ENCODE measurements at places on chromosomes 7 and 10.

GRCh38 chr7:2523461-2523936, 3.9 kb downstream of the LFNG start:
- DNase-seq = peak; percentile 79

GRCh38 chr7:106520962-106521514, 139.9 kb downstream of the CCDC71L start:
- peak; percentile 32 for DNase-seq

GRCh38 chr10:114173603-114173920, 441 bp downstream of the CCDC186 start:
- DNase-seq = no peak

GRCh38 chr10:3538291-3538655, 246.7 kb downstream of the KLF6 start:
- DNase-seq = no peak

GRCh38 chr7:45700556-45700955, 126.4 kb downstream of the ADCY1 start:
- no peak for DNase-seq

- DNase-seq = no peak
Observed at GRCh38 chr7:66504131-66504530, 124.5 kb upstream of the KCTD7 start.

DNA sequence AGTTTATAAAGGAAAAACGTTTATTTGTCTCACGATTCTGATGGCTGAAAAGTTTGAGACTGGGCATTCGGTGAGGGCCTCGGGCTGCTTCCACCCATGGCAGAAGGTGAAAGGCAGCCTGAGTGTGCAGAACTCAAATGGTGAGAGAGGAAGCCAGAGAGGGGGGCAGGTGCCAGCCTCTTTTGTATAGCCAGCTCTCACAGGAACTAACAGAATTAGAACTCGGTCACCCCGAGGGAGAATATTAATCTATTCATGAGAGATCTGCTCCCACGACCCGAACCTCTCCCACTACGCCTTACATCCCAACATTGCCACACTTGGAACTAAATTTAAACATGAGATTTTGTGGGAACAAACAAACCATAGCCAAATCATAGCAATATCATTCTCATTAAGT, 112.6 kb downstream of the ZPBP start:
- no peak for DNase-seq

- DNase-seq = no peak
Observed at GRCh38 chr7:282621-283020, 7.3 kb upstream of the FOXL3 start.

DNA sequence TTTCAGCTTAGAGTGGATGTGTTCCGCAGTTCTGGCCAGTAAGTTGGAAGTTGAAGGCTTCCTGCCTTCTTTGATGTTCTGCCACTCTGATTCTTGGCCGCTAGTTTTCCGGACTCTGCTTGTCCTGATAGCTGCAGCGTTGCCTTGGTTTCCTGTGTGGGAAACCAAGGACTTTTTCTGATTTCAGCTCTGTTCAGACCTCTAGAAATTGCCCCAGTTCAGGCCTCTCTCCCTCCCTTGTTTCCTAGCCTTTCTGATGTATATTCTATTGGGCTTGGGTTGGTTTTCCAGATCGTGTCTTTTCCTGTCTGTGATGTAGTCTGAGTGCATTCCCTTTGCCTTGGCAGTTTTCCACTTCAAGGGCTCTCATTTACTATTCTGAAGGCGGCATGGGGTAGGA, 318.7 kb downstream of the BBS9 start:
- no peak for DNase-seq

GRCh38 chr10:62063795-62064472, 162.4 kb downstream of the ARID5B start:
- DNase-seq = no peak

- no peak for DNase-seq
Observed at GRCh38 chr10:59891349-59891748, 15.0 kb downstream of the CCDC6 start.

DNA sequence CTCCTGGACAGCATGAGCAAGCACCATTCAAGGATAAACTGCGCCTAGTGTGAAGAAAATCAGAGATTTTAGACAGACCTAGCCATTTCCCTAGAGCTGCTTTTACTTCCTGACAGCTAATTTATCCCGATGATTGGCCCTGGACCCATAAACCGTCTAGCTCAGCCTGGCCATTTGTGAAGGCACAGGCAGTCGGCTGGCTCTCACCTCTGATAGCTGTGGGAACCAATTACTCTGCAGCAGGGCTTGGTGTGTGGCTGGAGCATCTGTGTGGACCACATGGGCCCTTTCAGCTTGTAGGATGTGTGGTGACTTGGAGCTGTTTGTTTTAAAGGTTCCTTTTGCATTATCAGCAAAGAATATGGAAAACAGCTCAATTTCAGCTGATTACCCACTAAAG, 111.1 kb upstream of the NPY start:
- DNase-seq = no peak

- peak; percentile 37 for DNase-seq
Observed at GRCh38 chr10:17910125-17910789, 41.5 kb upstream of the SLC39A12 start.

DNA sequence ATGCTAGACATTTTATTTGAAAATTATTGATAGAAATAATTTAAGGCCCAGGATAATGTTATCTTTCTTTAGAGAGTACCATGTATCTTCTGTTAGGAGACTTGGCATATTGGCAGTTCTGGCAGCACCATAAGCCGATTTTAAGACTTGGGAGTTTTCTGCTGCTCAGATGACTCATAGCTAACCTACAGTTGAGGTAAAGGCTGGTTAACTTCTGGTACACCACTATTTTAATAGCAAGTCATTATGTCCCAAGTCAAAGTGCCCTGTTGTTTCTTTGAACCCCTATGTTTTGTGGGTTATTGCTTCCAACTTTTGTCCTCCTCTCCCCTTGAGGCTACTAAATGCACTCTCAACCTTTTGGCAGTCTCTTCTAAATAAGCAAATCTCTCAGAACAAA, 25.2 kb downstream of the ATRNL1 start:
- no peak for DNase-seq

DNA sequence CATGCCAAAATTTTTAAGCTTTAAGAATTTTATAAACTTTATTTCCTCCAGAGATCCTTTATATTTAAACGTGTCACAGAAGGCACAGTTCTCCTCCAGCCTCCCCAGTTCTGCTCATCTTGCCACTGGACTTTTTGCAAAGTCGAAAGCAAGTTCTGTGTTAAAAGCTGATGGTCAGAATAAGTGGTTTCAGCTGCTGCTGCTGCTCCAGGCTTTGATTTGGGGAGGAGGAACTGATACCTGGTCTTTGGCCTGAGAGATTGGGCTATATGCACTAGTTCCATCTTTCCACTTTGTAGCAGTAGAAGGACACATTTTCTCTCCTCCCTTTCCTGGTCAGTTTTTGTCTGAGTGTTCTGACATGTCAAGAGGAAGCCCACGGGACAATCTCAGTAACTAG, 435.9 kb upstream of the PHF14 start:
- DNase-seq = no peak

DNA sequence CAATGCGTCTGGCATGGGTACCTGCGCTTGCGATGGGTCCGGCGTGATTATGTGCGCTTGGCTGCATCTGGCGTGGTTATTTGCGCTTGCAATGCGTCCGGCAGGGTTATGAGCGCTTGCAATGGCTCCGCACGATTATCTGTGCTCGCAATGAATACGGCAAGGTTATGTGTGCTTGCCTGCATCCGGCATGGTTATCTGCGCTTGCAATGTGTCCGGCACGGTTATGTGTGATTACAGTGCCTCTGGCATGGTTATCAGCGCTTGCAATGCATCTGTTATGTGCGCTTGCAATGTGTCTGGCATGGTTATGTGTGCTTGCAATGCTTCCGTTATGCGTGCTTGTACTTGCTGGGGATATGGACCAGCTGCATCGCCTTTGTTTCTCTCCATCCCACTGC, 37.7 kb downstream of the RBAK start:
- no peak for DNase-seq

DNA sequence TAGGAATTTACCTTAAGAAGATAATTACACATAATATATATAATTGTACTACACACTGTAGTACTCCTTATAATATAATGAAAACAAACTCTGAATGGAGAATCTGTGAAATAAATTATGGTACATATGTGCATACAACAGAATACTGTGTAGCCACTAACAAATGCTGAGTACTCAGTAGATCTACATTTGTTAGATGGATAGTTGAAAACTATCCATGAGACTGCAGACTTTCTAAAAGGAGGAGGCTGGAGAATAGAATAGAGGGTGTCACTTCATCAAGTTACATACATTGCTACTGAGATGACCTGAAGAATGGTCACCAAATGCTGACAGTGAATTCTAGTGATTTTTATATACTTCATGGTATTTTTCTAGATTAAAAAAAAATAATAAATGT, 68.7 kb upstream of the OGDHL start:
- DNase-seq = no peak

DNA sequence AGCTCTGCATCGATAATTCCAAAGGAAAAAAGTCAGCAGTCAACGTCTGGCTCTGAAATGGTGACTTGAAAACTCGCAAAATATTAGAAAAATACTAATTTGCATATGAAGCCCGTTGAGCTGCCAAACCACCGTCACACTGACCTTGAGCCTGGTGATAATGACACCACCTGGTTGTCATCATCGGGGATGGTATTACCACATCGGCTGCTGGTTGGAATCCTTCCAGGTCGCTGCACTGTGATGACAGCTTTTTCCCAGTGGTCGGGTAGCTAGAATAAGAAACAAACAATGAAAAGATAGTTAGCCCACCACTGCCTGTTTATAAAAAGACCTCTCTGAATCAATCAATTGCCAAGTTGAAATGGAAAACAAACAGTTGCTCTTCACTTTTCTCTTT, 41.6 kb downstream of the LAMB1 start:
- no peak for DNase-seq

GRCh38 chr10:124824507-124824906, 22.9 kb downstream of the ABRAXAS2 start:
- DNase-seq = no peak

DNA sequence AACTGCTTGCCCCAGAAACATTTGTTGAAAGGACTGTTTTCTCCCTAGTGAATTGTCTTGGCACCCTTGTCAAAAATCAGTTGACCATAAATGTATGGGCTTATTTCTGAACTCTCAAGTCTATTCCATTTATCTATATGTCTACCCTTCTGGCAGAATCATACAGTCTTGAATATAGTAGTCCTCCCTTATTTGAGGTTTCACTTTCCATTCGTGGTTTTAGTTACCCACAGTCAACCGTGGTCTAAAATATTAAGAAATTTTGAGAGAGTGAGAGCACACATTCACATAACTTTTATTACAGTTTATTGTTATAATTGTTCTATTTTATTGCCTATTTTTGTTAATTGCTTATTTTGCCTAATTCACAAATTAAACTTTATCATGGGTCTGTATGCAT, 17.4 kb upstream of the CEP41 start:
- DNase-seq = no peak

DNA sequence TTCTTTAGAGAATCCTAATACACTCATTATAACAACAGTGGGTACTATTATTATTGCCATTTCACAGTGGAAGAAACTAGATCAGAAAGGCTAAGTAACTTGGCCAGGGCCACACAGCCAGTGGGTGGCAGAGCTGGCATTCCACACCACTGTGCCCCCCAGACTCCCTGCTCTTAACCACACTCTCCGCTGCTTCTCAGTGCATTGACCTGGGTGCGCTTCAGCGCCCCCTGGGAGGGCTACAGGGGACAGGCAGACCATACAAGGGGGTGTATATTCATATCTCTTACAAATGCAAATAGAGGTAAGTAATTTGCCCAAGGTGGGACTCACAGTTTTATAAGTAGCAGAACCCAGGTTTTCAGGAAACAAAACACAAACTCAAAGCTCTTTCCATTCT, 77.0 kb upstream of the NMT2 start:
- peak; percentile 43 for DNase-seq

- no peak for DNase-seq
Observed at GRCh38 chr7:17233603-17234002, 64.8 kb upstream of the AHR start.

GRCh38 chr7:156100086-156100485, 287.8 kb upstream of the SHH start:
- no peak for DNase-seq

GRCh38 chr10:45371560-45371959, 2.5 kb upstream of the ALOX5 start:
- DNase-seq = no peak

DNA sequence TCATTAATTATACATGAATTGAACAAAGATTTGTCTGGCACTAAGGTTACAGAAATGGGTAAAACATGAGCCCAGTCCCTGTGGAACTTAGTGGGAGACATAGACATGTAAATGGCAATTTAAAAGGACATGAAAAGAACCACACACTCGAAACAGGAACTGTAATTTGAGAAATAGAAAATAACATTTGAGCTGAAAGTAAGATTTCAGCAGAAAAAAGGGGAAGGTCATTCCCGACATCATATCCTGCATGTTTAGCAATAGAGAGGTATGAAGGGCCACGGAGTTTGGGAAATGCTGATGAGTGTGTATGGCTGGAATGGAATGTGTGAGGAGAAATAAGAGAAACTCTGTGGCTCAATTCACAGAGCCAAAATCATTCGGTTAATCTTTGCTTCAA, 175.4 kb upstream of the AHR start:
- no peak for DNase-seq

GRCh38 chr10:30199376-30200016, 140.1 kb upstream of the JCAD start:
- no peak for DNase-seq

DNA sequence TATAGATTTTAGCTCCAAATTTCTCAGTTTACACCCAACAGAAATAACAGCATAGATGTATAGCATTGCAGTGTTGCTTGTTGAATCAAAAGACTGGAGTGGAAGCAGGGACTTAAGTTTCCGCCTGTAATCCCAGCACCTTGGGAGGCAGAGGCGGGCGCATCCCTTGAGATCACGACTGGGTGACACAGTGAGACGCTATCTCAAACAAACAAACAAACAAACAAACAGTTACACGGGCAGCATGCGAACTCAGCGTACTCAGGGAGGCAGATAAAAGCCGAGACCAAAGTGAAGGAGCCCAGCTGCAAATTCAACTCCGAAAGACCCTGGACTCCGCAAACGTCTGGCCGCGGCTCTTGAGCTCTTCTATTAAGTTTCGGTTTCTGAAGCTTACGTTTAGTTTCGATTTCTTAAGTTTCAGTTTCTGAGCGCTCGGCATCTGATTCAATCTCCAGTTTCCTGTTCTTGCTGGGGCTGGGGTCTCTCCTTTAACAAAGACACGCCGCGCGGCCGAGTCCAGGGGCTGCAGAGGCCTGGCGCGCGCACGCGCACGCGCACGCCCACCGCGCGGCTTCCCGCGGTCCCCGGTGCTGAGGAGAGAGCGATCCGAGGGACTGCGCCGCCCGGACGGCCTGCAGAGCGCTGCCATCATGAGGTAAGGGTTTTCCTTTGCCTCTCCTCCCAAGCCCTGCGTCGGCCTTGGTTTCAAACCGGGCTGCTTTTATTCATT, at the start of gene IFIT5:
TSS of gene IFIT5 (plus strand) at position 423 of the 733 bp plus-strand sequence. CDS start at position 654, 231 bp downstream.
- DNase-seq = peak; percentile 73

DNA sequence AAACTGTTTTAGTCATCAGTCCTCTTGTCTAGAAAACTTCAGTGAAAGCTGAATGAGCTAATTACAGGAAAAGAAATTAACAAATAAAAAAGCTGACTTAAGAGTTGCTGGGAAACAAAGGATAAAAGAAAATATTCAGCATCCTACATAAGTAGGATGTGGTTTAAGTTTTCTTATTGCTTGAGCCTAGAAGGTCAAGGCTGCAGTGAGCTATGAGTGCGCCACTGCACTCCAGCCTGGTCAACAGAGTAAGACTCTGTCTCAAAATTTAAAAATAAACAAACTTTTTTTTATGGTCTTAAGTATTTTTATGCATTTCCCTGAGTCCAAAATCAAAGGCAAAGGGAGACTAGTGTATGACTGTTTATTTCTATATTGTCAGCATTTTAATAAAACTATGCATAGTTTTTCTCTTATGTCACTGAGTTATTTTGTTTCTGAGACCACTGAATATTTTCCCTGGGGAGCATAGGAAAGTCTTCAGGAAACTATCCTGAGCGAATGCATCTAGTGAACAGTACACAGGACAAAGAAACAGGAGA, 40.0 kb upstream of the LRRN3 start:
- DNase-seq = no peak

Data from H9 (cell line).